ENCODE measurements at places on chromosomes 11 and 22.

DNA sequence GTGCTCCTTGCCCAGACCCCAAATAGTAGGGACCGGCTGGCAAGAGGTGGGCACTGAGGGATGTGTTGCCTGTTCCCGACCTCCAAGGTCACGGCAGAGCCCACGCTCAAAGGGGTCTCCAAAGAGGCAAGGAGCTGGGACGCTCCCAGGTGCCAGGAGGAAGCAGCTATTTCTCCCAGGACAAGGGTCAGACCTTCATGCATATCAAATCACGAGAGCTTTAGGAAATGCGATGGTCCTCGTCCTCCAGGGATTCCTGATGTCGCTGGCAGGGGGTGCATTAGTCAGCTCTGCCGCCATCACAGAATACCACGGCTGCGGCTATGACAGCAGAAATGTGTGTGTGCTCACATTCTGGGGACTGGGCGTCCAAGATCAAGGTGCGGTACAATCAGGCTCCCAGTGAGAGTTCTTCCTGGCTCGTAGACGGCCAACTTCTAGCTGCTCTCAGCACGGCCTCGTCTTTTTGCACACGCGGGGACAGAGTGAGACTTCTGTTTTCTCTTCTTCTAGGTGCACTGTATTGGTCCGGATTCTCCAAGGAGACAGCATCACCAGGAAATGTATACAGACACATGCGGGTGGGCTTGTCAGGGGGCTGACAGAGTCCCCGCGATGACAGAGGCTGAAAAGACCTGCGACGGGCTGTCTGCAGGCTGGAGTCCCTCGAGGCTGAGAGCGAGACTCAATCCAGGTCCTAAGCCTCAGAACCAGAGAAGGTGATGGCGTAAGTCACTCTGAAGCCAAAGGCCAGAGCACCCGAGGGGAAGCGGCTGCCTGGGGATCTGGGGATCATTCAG is 81.6 kb downstream of the SHANK2 start:
- DNase-seq, result no peak

DNA sequence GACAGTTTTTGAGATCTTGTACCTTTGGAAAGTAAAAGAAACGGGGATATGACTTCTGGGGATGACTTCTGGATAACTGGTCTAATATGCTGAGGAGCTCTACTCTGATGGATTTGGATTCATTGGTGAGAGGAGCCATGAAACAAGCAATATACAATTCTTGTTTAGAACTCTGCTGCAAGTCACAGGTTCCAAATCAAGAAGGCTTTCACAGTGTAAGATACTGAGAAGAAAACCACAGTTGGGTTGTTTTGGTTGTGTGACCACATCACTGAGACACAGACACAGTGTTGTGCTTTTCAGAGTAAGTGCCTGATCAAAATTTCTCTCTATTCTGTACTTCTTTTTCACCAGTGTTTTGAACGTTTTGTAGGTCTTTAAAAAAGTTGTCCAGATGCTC is 13.1 kb upstream of the UCP2 start:
- no peak for DNase-seq

DNA sequence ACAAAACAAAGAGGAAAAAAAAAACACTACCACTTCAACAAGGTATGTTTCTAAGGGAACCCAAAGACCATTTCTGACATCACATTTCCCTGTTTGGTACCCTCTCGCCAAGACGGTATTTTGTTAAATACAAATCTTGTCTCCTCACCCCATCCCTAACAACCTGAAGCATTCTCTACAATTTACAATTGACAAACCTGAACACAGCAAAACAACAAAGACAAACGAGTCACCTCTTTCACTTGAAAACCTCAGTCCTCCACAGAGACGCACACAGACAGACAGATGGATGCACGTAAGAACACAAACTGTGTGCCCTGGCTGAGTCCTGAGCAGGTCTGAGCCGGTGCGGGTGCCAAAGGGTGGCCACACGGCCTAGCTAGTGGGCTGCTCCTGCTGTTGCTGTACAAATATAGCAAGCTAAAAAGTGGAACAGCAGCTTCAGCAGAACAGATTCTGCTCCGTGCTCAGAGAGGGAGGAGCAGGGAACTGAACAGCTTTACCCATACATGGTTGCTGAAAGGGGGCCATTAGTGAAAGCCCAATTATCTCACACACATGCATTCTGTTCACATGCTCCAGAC is 28.5 kb downstream of the CELF1 start:
- DNase-seq, result no peak

GRCh38 chr11:84853841-84854497 is 773.2 kb downstream of the DLG2 start:
- no peak for DNase-seq

DNA sequence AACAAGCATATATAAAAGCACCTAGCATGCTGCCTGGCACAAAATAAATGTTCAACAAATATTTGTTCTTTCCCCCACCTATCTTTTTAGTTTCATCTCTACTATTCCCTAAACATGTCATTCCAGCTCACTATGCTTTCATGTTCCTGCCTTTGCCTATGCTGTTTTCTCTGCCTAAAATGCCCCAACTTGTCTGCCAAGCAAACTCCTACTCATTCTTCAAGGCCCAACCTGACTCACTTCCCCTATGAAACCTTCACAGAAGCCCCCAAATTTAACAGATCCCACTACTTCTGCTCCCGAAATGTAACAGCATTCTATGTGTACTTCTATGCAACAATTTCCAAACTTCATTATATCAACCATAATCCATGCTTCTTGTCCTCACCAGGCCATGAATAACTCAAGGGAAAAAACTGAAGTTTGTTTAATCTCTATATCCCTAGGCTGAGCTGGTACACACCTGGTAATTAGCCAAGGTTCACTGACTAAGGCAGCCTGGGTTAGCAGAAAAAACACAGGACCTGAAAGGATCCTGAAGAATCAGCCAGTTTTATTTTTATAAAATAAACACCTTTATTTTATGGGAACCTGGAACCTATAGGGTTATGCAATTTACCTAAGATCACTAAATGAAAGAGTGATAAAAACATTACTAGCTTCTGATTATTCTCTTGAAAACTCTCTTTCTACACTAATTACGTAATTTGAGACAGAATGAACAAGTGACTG is 72.2 kb downstream of the PAK1 start:
- no peak for DNase-seq

GRCh38 chr22:32758866-32759385 is 42.6 kb upstream of the TIMP3 start:
- no peak for DNase-seq

DNA sequence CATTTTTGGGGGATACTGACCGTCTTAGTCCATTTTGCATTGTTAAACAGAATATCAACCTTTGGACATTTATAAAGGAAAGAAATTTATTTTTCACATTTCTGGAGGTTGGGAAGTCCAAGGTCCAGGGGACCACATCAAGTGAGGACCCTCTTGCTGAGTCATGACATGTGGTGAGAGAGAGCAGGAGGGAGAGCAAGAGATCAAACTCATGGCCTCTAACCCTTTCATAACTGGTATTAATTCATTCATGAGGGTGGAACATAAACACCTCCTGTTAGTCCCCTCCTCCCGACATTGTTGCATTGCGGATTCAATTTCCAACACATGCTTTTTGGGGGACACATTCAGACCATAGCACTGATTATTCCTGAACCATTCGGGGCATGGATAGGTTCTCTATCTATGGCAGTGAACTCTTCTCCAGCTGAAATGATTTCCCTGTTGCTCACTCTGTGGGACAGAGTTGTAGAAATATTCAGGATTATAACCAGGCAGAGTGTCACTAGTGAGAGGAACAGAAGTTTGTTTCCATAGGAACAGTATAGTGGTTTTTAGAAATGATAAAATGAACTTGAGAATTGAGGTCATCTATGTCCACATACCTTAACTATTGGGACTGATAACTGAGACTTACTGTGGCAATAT is 88.2 kb upstream of the OR9Q1 start:
- DNase-seq, result no peak

DNA sequence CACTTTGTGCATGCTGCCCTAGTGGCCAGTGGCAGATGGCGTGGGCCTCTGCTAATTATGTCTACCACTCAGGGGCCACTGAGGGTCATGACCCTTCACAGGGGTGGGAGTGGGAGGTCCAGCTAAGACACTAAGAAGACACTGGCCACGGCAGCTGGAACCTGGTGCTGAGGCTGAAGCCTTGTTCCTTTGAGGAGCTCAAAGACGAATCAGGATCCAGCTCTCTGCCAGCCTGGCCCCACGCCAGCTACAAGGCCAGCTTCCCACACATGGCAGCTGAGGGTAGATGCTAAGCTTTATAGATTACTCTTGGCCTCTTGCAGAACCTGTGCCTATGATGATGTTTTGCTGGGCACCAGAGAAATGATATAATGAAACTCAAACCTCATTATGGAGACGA is 226.3 kb downstream of the DSCAML1 start:
- DNase-seq, result no peak

- DNase-seq, result no peak
Measured at GRCh38 chr11:28932940-28933339, 824.8 kb downstream of the METTL15 start.

DNA sequence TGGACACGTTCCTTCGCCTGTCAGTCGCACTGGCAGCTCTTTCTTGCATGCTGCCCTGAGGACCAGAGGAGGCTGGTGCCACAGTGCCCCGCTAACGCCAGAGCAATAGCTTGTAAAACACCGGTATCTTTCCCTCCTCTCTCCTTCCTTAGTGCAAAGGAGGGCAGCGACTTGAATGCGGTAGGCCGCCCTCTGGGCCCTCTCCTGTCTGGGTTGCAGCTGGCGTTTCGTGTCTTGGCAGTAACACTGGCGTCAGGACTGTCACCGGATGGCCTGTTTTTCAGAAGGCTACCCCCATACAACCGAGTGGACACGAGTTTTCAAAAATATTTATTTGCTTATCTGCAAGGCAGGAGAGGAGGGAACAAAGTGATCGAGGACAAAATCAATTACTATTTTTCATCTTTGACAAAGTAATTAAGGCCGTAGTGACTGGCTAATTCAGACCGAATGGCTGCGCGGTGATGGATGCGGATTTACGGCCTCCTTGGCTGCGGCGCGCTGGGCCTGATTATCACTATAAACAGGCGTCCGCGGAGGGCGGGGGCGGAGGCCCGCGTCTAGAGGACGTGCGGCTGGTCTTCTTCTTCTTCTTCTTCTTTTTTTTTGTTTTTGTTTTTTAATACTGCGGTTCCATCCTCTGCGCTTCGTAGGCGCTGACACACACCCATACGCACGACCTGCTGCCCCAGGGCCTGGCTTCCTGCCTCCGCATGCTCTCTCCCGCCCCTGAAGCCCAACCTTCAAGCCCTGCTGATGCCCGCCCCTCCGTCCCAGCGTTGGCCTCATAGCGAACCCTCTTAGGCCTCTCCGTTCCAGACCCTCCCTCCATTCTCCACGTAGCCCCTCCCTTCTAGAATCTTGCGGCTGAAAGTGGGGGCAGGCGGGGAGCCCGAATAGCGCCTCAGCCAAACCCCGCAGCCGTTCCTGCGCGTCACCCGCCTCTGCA is 2.9 kb upstream of the SLC6A5 start:
- no peak for DNase-seq

DNA sequence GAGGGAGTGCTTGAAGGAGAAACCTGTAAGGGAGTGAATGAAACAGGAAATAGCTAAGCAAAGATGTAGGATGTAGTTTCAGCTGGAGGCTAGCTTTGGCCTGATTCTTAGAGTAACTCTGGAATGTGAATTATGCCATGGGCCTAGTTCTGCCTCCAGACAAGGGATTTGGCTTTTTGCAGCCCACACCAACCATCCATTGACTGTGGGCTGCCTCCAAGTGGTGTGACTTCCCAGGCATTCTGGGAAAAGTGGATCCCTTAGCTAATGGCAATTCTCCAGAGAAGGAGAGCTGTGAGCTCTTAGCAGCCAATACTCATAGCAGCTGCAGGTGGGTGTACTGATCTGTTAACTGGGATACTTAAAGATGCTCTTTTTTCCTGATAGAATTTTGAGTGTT is 2.0 kb upstream of the OR9I1 start:
- peak; percentile 12 for DNase-seq

GRCh38 chr22:46071451-46072109 is 78.7 kb upstream of the PPARA start:
- peak; percentile 95 for DNase-seq

- DNase-seq, result no peak
Measured at GRCh38 chr11:47345890-47346563, 6.5 kb downstream of the MYBPC3 start.

DNA sequence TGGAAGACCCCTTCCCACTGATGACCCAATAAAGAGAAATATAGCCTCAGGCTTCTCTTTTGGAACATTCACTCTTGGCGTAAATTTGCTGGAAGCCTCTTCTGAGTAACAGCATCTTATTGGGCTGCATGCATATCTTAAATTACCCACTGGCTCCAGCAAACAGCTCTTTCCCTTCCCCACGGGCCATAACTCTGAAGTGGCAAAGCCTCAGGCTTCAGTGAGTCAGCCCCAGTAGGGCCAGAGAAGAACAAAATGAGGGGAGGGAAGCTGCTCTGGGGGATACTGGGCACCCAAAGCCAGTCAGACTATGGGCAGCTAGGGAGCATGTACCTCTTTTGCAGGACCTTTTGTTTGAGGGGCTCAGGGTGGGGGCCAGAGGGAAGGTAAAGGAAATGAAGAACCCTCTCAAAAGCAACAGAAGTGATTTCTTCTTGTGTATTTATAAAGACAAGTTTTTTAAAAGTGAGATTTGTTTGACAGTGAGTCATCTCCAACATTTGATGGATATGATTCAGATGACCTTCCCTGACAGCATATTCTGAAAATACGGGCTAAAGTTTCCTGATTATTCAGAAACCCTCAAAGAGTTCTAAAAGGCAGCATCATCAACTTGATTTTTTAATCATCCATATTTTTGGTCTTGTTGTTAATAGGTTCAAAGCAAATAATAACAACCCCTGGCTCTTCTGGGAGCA is 203.4 kb downstream of the KIF18A start:
- peak; percentile 93 for DNase-seq

- DNase-seq, result no peak
Measured at GRCh38 chr22:24495365-24495675, 188 bp downstream of the UPB1 start.

- DNase-seq, result peak; percentile 8
Measured at GRCh38 chr22:24875862-24876506, 70.0 kb downstream of the SGSM1 start.

DNA sequence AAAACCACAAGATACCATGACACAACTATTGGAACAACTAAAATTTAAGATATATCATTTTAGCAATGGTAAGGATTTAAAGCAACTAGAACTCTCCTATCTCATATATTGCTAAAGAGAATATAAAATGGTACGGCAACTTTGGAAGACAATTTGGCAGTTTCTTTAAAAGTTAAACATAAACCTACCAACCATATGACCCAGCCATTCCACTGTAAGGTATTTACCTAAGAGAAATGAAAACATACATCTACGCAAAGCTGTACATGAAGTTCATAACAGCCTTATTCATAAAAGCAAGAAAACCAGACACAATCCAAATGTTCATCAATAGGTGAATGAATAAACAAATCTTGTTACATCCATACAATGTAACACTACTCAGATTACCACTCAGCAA is 31.3 kb downstream of the SIK3 start:
- no peak for DNase-seq
